ENCODE measurements at places on chromosomes 12 and 14.

DNA sequence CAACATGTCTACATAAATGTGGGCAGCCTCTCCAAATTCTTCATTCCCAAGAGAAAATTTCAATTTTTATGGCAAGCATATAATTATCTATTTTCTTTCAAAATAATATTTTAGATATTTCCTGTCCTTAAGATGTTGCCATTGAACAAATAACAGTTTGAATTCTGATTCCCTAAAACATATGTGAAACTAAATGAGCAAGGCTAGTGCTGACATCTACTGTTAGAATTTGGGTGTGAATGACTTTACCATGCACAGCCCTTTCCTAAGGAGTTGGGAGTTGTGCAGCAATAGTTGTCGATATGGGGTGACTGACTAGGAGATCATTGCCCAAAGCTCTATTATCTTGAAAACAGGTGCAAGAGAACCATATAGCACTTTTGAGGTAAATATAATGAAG lies 108.2 kb upstream of the SLC38A4 start:
- DNase-seq, result no peak

DNA sequence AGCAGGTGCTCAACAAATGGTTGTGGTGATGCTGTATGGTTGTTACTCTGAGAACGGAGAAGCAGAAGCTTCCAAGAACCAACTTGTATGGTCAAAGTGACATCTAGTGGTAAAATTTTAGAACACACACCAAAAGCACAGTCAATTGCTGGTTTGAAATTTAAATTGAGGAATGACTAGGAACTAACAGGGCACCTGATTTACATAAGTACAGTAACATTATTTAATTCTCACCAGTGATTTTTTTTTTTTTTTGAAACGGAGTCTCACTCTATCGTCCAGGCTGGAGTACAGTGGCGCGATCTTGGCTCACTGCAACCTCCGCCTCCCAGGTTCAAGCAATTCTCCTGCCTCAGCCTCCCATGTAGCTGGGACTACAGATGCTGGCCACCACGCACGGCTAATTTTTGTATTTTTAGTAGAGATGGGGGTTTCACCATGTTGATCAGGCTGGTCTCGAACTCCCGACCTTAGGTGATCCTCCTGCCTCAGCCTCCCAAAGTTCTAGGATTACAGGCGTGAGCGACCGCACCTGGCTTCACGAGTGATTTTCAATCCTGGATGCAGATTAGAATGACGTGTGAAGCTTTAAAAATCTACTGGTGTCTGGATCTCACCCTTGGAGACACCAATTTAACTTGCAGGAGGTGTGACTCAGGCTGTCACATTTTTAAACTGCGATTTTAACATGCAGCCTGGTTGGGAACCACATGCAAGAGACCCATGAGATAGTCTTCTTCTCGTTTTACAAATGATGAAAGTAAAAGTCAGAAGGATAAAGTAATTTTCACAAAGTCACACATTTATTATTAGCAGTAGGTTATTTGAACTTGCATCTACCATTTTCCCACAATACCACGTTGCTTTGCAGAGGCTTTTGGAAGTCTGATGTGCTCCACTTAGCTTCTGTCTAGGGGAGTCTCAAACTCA lies 14.1 kb upstream of the NUMB start:
- DNase-seq, result no peak

DNA sequence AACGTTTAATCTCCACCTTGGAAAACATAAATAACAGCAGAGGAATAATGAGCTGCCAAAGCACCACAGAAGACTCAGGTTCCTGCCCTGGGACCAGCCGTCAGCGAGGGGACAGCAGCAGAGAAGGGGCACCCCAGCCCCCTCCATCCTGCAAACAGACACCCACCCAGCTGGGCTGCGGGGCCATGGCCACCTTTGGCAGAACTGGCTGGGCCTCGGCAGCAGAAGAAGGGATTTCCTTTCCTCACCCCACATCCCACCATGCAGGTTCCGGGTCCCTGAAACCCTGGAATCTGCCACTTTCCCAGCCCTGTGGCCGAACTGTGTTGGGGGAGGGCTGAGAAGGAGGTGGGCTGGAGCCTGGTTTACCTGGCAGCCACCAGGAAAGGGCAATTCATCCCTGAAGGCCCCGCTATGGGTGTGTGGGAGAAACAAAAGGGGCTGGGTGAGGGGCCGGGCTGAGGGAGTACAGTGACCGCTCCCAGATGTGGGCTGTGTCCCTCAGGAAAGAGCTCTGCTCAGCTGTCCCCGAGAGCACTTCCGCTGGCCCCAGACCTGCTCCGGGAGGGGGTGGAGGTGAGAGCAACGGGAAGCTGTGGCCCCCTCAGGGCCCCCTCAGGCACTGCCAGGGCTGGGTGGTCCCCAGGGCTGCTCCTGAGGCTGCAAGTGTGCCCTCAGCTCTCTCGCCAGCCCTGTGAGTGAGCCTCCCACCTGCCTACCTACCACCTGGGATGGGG lies 3.8 kb downstream of the PGF start:
- DNase-seq, result no peak

DNA sequence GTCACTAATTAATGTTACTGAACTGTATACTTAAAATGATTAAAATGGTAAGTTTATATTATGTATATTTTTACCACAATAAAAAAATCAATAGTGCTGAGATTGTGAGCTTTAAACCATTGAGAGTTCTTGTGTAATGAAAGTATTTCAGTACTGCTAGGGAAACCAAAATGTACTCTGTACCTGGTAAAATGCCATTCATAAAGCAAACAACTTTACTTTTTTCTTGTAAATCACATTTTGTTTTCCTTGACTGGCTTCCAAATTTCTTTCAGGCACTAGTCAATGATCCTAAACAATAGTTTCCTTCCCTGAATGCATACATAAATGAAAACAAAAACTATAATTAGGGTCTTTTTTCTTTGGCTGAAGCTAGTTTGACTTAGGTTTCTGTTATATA lies 29.4 kb upstream of the SNRPF start:
- DNase-seq, result no peak

GRCh38 chr14:76497550-76498462 lies 121.9 kb downstream of the ESRRB start:
- DNase-seq, result no peak

DNA sequence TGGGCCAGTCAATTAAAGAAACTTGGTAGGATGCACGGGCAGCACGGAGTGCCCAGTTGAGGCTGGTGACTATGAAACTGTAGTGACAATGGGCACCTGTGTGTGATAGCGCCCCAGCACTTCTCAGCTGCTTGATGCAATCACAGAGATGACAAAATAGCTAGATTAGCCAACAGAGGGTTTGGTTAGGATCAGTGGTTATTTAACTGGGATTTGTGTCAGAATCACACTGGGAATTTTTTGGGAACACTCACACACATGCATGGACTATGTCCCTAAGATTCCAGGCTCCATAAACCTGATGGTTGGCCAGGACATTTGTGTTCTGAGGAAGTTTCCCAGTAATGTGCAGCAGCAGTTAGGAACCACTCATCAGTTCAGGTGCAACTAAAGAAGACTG lies 51.2 kb upstream of the DAAM1 start:
- no peak for DNase-seq

DNA sequence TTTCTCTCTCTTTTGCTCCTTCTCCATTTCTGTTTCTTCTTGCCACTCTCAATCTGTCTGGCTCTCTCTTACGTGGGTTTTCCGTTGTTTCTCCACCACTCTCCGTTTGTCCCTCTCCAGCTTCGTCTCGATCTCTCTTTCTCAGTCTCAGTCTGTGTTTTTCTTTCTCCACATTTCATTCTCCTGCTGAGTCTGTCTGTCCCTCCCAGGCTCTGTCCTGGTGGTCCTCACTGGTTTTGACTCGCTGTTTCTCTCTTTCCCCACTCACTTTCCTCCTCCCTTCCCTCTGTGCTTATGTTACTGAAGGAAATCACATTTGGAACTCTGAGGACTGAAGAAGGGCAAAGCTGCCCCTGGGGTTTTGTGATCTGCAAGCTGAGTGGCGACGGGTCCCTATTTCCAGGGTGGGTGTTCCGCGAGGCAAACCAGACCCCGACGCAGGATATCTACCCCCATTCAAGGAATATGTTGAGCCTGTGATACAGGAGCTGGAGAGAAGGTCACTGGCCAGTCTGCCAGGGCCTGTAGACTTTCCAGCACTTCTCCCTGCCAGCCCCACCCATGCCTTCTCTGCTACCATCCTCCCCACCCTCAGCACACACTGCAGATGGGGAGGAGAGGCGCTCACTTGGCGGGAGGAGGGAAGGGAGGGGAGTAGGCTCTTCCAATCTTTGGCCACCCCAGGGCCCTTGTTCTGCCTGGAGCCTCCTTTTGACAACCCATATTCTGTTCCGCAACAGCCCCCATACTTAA lies 102.7 kb upstream of the MAP1LC3B2 start:
- DNase-seq, result no peak

- DNase-seq, result no peak
These were observed 115.8 kb downstream of the DAD1 start for GRCh38 chr14:22472935-22473854.

DNA sequence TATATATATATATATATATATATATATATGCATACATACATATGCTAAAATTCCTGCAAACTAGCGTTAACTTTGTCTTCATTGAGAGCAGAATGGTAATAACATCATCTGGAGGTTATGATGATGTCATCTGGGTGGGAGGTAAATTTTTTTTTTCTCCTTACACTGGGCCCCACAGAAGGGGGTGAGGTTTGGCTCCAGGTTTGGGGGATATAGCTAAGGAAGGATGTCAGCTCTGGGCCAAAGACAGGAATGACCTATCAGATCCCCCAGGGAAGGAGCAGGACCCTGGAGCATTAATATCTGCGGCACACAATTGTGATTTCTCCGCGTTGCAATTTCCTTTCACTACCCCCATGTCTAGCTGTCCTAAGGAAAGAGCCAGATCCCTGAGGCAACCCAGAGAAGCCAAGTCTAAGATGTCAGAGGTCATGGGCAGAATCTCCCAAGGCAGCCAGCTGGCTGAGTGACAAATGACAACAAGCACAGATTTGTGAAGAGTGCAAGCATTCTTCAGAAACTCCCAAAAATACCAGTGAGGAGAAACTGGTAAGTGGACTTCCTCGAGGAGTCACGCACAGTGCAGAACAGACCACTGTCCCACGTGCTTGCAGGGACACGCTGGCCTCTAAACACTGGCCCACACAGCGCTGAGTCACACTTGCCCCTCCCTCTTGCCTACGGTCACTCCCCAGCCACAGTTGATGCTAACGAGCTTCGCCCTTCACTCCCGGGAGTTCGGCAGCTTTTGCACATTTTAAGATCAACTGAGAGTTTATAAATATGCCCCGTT lies 9.9 kb downstream of the UBC start:
- DNase-seq, result no peak

DNA sequence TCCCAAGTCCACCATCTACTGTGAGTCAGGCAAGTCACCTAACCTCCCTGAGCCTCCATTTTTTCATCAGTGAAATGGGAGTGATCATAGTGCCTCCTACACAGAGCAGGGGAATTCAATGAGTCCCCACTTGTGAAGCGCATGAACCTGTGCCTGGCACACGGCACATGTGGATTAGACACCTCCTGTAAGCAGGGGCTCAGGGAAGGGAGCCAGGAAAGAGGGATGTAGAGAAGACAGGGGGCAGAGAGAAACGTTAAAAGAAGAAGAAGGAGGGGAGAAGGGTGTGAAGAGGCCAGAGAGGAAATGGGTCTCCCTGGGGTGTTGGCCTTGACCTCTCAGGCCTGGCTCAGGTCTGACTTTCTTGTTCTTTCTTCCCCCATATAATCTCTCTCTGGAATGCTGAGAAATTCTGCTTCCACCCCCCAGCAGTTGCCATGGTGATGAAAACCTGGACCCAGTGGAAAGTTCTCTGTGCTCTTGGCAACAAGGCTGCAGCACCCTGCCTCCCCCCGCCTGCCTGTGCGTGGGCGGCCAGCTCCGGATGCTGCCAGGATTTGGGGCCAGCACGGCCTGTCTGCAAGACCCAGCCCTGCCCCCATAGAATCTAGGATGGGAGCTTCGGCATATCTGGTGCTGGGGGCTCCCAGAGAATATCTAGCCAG lies 94.5 kb downstream of the CALM1 start:
- DNase-seq, result no peak

DNA sequence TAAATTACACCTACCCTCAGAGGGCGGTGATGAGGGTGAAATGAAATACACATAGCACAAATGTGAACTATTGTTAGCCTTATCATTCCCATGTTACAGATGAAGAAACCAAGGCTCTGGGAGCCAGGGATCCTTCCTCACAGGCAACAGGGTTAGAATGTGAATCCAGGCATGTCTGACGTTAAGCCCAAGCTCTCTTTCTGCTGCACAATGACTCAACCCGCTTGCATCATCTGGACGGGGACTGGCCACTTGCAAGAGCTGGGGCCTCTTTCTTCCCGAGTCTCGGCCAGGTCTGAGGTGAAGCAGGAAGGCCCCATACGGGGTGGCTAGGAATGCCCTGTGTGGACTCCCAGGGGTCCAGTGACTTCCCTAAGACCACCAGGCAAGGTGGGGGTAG lies 105.2 kb downstream of the RBM19 start:
- DNase-seq, result no peak

DNA sequence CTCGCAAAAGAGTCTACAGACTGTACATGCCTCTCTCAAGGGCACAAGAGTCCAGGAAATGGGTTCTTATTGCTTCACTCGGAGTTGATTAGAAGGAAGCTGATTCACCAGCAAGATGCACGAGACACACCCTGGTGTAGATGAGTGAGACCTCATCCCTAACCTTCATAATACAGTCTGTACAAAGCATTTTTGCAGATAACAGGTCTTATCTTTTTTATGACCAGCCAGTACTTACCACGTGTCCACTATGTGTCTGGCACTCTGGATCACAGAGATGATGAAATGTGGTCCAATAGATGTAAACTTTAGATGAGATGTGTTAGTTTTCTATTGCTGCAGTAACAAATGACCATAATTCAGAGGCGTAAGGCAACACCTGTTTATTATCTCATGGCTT lies 53.4 kb upstream of the PWP1 start:
- DNase-seq, result no peak

All from activated naive CD4-positive, alpha-beta T cell (primary cell).